Stimulated activated CD8-positive, alpha-beta memory T cell treated with anti-CD3 and anti-CD28 coated beads, Interleukin-4, amount 100 ng/mL, for 4 hours (primary cell): ENCODE measurements at places on chromosomes 6 and 20.

- no peak for DNase-seq
Observed at GRCh38 chr6:85677234-85677956, 34.7 kb upstream of the SYNCRIP start.

- no peak for DNase-seq
Observed at GRCh38 chr20:22744341-22745193, 160.2 kb upstream of the FOXA2 start.

GRCh38 chr6:90676516-90677300 is 89.8 kb upstream of the MAP3K7 start:
- DNase-seq, result no peak

DNA sequence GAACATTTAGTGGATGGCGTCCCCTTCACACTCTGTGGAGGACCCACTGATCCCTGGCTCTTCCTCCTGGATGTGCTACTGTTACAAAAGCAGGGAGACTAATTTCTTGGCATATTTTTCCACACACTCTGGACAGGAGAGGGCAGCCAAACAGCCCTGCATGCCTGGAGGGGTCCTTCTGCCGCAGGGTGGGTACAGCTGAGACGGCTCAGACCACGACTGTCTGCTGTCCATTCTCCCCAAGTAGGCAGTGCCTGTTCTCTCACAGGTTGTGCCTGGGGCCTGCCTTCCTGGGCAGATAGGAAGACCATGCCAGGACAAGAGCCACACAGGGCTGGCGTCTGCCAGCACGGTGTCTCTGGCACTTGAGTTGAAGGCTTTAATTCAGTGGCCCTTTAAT is 260.1 kb downstream of the FOXC1 start:
- no peak for DNase-seq

- DNase-seq, result no peak
Observed at GRCh38 chr20:21101932-21102575, 4.1 kb downstream of the LINC00237 start.
